Activated CD8-positive, alpha-beta memory T cell treated with anti-CD3 and anti-CD28 coated beads for 36 hours (primary cell): ENCODE measurements at places on chromosomes 2 and 18. TPM values are rescaled to one million over a fixed set of nuclear protein-coding genes. Genes with fewer than 3 reads are reported as not detected.

CPO gene
- total RNA-seq = not detected

MC2R gene
- not detected for total RNA-seq

LIPG gene
- total RNA-seq = 0.08 TPM

CELF4 gene
- total RNA-seq = not detected

ITGB6 gene
- not detected for total RNA-seq

HMSD gene
- total RNA-seq = 6.9 TPM

DCDC2C gene
- total RNA-seq = not detected

DRC1 gene
- not detected for total RNA-seq

NIF3L1 gene
- total RNA-seq = 26.0 TPM

HAAO gene
- total RNA-seq = 0.38 TPM

DUSP28 gene
- total RNA-seq = 6.0 TPM

GPAT2 gene
- total RNA-seq = 37.9 TPM

IKZF2 gene
- 8.3 TPM for total RNA-seq

RAPGEF4 gene
- total RNA-seq = not detected

DSG1 gene
- not detected for total RNA-seq

ALPI gene
- total RNA-seq = not detected

RGPD4 gene
- total RNA-seq = 0.67 TPM

PDCD1 gene
- total RNA-seq = 52.0 TPM

UGT1A10 gene
- total RNA-seq = not detected

POTEI gene
- total RNA-seq = not detected

SNED1 gene
- total RNA-seq = 0.53 TPM

GATA6 gene
- total RNA-seq = not detected

ADAM23 gene
- total RNA-seq = 0.57 TPM

SERPINB8 gene
- total RNA-seq = 15.2 TPM

MROH2A gene
- total RNA-seq = not detected

GAD1 gene
- 0.55 TPM for total RNA-seq

CERS6 gene
- 9.5 TPM for total RNA-seq

CD8A gene
- 433 TPM for total RNA-seq

SCN3A gene
- total RNA-seq = not detected

ABHD1 gene
- 0.34 TPM for total RNA-seq

GALNT3 gene
- 2.6 TPM for total RNA-seq
